BJ (cell line): ENCODE measurements at places on chromosomes 3 and 15. TPM values are rescaled to one million over a fixed set of nuclear protein-coding genes. Genes with fewer than 3 reads are reported as not detected.

DNA sequence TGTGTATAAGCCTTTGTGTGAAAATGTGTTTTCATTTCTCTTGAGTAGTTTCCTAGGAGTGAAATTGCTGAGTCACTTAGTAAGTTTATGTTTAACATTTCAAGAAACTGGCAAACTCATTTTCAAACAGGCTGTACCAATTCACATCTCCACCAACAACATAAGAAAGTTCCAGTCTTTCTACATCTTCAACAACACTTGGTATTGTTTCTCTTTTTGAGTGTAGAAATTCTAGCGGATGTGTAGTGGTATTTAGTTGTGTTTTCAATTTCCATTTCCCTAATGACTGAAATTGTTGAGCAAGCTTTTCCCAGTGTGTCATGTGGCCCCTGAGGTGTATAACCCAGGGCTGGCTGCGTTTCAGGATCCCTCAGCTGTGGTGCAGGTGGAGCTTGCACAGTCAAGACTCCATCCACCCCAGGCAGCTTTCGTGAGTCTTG, 258.5 kb downstream of the PDCD6IP start:
- no peak for DNase-seq

DNA sequence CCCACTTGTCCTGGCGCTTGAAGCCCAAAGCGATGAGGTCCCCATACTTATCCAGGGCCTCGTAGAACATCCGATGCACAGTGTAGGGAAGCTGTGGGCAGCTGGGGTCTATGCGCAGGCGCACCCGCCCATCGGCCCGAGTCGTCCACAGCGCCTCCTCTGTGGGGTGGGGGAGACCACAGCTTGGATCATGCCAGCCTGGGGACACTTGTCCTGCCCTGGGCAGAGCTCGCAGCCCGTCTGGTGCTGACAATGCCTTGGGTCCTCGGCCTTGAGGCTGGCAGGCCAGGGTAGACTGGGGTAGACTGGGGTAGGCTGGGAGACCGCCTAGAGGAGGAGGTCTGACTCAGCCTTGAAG, 39.8 kb downstream of the ACSBG1 start:
- no peak for DNase-seq

- DNase-seq, result no peak
These were observed 1012.2 kb upstream of the CADM2 start for GRCh38 chr3:83946554-83946953.

- DNase-seq, result no peak
These were observed 177.8 kb downstream of the CBLB start for GRCh38 chr3:105691053-105691452.

- no peak for DNase-seq
These were observed 141.4 kb downstream of the GREM1 start for GRCh38 chr15:32859251-32859650.

DNA sequence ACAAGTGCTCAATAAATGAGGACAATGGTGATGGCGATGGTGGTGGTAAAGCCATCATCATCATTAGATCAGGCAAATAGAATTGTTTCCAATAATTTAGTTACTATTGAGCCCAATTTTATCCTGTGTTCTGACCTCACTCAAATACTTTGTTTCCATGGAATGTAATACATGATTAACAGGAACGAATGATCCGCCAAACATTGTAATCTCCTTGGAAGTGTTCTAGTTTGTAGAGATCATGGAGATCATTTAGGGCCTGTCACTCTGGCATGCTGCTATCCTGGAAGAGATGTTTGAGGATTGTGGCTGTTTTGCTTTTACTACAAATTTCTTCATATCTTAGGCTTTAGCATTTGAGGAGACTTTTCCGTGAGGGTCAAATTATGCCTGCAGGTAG, 2.8 kb downstream of the COL6A6 start:
- no peak for DNase-seq

DNA sequence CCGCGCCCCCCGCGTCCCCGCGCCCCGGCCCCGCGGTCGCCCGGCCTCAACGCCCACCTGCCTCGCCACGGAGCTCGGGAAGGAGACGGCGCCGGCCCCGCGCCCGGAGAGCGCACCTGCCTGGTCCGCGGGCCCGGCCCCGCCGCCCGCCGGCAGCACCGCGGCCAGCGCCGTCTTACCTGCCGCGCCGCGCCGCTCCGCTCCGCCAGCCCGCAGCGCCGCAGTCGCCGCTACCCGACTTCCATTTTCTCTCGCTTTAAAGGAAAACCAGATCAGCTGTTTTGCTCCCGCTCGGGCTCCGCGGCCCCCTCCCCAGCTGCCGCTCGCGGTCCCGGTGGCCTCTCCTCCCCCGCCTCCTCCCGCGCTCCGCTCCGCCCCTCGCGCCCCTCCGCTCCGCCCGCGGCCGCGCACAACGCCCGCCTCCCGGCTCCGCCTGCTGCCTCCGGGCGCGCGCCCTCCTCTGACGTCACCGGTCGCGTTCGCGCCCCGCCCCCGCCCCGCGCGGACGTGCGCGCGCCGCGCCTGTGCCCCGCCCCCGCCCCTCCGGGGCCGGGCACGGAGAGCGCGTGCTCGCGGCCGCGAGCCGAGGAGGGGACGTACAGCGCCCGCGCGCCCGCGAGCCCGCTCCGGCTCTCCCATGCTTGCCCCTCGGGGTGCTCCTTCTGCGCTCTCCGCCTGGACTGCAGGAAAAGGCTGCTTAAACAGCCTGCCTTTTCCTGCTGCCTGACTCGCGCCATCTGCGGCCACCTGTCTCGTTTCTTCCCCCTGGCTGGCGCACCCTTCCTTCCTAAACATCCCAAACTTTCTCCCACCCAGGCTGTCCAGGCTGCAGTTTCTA, 159.8 kb upstream of the CHRNA7 start:
- DNase-seq, result no peak

DNA sequence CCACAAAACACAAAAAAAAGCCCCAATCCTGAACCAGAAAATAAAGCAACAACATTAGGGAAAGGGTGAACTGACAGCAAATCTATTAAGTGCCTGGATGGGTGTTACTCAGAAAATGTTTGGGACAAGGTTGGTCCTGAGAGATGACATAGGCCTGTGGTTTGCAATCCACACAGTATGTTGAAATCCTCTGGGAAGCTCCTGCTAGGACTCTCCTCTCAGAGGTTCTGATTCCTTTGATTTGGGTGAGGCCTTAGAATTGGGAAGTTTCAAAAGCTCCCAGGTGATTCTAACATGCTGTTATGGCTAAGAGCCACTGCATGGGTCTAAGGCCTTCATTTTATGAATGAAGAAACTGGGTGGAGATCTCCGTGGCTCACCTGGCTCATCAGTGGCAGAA, 18.4 kb downstream of the CLDN1 start:
- DNase-seq, result no peak

GRCh38 chr15:63379492-63380150, 2.0 kb downstream of the CA12 start:
- DNase-seq, result no peak

GRCh38 chr15:98134905-98135304, 174.4 kb downstream of the ARRDC4 start:
- DNase-seq, result no peak

- DNase-seq, result no peak
These were observed 126.0 kb downstream of the MYLK start for GRCh38 chr3:123758081-123758564.

- no peak for DNase-seq
These were observed 48.7 kb upstream of the OCA2 start for GRCh38 chr15:28147801-28148200.

DNA sequence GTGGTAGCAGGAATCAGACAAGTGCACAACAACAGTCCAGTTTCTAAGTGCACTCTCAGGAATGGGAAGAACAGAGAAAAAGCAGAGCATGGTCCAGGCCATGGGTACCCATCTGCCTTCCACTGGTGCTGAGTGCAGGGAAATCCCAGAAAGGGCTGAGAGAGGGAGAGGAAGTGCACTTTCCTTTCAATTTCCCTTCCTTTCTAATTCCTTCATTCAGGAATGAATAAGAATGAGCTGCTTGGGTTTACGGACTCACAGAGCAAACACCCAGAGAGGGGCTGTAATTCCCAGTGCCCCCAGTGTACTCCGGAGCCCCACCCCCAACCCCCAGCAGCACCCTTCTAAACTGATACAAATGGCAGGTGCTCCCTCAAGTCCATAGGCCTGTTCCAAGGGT, 300.6 kb downstream of the FOXP1 start:
- DNase-seq, result no peak

GRCh38 chr3:123949641-123950040, 11.4 kb downstream of the CCDC14 start:
- peak; percentile 47 for DNase-seq

- no peak for DNase-seq
These were observed 136.4 kb upstream of the NDN start for GRCh38 chr15:23823508-23823907.

GRCh38 chr15:67085237-67085817, 19.9 kb downstream of the SMAD3 start:
- DNase-seq, result no peak

GRCh38 chr3:82581350-82581749, 819.9 kb upstream of the GBE1 start:
- DNase-seq, result no peak

- DNase-seq, result no peak
These were observed 197.2 kb downstream of the KCNAB1 start for GRCh38 chr3:156317462-156318074.

DNA sequence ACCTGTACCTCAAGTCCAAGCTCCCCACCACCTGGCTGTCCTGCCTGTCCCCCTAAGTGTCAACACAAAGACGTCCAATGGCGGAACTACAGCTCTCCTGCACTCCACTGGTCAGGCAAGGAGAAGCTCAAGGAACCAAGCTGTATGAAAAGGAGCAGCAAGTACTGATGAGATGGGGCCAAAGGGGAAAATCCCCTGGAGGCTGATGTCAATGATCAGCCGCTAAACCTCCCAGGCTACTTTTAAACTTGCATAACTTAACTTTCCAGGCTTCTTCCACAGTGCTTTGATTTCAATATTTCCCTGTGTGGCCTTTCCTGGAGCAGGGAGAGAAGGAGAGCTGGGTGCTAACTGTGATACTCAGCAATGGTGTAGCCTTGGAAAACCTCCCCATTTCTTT, 35.0 kb downstream of the TM4SF4 start:
- DNase-seq, result no peak

GRCh38 chr3:71858503-71859122, 73.7 kb upstream of the PROK2 start:
- DNase-seq, result no peak

DNA sequence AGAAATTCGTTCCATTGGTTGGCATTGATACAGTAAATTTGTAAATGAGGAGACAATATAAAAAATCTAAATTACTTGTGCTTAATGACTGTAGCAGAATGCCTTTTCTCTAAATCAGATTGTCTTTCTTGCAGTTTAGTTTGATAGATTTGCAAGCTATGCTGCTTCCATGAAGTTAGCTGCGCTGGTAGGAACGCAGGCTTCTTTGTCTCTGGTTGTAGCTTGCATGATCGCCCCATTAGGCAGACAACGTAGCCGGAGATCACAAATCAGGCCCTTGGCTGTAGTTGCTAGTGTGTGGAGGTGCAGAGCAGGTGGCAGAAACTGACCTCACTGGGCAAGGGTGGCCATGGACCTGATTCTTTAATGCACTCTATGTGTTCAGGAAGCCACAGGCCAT, 6.1 kb downstream of the ZIC1 start:
- DNase-seq, result no peak

GRCh38 chr15:72375501-72375845, 341 bp downstream of the HEXA start:
- no peak for DNase-seq

- no peak for DNase-seq
These were observed 33.9 kb downstream of the RLBP1 start for GRCh38 chr15:89187301-89187985.

DNA sequence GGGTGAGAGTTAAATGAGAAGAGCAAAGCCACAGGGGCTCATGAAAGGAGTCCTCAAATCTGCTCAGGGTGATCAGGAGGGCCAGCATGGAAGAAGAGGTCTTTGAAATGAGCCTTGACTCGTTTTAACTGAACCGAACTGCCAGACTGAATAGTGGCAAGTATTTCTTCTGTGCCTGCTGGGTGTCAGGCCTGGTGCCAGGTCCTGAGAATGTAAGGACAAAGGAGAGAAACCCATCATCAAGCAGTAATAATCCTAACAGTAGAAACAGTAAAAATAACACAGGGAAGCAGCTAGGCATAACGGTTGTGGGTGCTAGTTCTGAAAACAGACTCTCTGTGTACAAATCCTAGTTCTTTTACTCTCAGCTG, 40.4 kb upstream of the SMAD3 start:
- DNase-seq, result no peak

GRCh38 chr3:44058868-44059203, 182.8 kb upstream of the TOPAZ1 start:
- DNase-seq, result no peak

- no peak for DNase-seq
These were observed 36.4 kb downstream of the RIOX2 start for GRCh38 chr3:97935842-97936241.

DNA sequence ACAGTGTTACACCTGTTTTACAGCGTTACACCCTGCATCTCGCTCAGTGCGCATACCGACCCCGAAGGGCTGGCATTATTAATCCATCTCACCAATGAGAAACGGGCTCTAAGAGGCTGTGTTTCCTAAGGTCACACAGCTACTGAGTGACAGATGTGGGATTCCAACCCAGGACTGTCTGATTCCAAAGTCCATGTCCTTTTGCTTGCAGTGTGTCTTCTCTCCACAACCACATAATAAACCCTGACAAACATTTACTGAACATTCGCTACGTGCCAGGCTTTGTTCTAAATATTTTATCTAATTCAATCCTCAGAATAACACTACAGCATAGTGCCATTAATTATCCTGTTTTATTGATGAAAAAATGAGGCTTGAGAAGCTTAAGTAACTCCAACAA, 79.1 kb downstream of the RAB11A start:
- DNase-seq, result no peak

- no peak for DNase-seq
These were observed 33.8 kb upstream of the EPHB1 start for GRCh38 chr3:134761213-134761612.

DNA sequence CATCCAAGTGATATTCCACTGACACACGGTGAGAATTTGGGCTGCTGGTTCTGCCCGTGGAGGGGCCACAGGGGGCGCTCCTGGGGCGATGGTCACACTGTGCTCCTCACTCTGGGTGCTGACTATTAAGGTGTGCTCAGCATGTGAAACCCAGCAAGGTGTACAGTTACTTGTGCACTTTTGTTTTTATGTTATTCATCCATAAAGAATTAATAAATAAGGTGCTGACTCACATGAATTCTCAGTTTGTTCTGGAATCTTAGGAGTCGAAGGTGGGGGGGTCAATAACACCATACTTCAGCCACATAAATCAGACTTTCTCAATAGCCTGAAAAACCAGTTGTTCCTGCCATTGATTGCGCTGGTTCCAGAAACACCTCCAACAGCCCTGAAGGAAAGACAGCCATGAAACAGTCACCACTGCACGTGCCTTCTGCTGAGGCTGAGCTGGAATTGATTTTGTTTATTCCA, 53.5 kb upstream of the SPATA12 start:
- no peak for DNase-seq

CIB1 gene
- 60.5 and 102 TPM in 2 replicates for polyA plus RNA-seq

CD200 gene
- polyA plus RNA-seq, result 0.10 and 0.12 TPM in 2 replicates

SLITRK3 gene
- polyA plus RNA-seq, result not detected in 2 replicates

FBXO40 gene
- not detected in 2 replicates for polyA plus RNA-seq

ATP10A gene
- polyA plus RNA-seq, result 20.4 and 28.0 TPM in 2 replicates

OSTN gene
- polyA plus RNA-seq, result not detected in 2 replicates

RAB6B gene
- 2.0 and 3.0 TPM in 2 replicates for polyA plus RNA-seq

VEPH1 gene
- 17.9 and 27.8 TPM in 2 replicates for polyA plus RNA-seq

CFAP91 gene
- 0.16 TPM in 1 of 2 replicates, not detected in the other for polyA plus RNA-seq

CHRNA7 gene
- 0.05 and 0.10 TPM in 2 replicates for polyA plus RNA-seq
